ENCODE measurements at places on chromosomes 4 and X. TPM values are rescaled to one million over a fixed set of nuclear protein-coding genes. Genes with fewer than 3 reads are reported as not detected.

DNA sequence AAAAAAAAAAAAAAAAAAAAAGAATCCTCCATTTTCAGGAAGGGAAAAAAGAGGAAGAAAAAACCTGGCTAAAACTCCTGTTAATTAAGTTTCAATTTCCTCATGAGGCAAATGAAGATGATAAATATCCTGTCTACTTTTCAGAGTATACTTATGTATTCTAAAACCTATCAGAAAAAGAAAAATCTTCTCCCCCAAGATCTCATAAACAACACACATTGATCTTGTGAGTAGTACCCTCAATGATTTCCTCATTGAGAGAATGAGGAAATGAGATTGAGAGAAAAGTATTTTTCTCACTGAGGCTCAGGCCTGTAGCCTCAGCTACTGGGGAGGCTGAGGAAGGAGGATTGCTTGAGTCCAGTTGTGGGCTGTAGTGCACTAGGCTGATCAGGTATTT, 146.7 kb downstream of the TET2 start:
- no peak for DNase-seq
- H3K4me3 ChIP-seq, result no peak overlapping the region
- H3K27me3 ChIP-seq, result no peaks in the 10 kb centered on the region
- no peaks in the 10 kb centered on the region for H3K36me3 ChIP-seq

DNA sequence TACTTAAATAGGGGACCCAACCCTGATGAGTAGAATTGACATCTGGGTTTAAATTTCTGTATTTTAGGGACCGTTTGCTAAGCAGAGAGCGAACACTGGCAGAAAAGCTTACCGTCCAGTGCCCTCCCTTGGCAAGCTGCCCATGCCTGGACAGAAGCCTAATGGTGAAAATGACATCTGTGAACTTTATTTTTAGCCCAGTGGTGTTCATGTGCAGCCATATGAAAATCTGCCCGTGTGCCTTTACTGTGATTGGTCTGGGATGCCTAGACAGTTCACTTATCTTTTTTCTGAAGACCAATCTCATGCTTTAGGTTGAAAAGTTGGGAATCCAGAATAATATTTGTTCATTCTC, 1.1 kb downstream of the STBD1 start:
- peaks cover 6% of the 10 kb centered on the region for H3K4me1 ChIP-seq
- no peaks in the 10 kb centered on the region for H3K27me3 ChIP-seq
- no peak for DNase-seq
- no peak overlapping the region for H3K27ac ChIP-seq

Gene SUPT20HL2
- not detected for total RNA-seq

Gene C4orf36
- total RNA-seq, result not detected

DNA sequence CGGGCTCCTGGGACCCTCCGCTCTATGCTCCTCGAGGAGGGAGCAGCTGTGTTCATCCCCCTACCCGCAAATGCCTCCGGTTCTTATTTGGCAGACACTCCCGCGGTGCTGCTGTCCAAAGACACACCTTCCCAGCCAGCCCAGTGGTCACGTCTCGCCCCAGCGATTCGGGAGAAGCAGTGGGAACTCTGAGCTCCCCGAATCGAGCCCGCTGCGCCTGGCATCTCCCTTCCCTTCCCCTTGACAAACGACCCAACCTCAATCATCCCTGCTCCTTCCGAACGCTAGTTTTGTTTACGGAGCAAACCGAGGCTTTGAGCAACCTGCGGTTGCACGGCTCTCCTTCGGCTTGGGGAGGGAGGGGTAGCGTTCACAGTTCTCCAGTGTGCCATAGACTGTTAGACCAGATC, 317 bp upstream of the FRMPD4 start:
- no peak for DNase-seq
- H3K4me1 ChIP-seq, result no peaks in the 10 kb centered on the region
- no peak overlapping the region for H3K27ac ChIP-seq
- H3K4me3 ChIP-seq, result peak overlapping the region; percentile 40
- peaks cover 32% of the 10 kb centered on the region for H3K27me3 ChIP-seq

Gene NXF3
- not detected for total RNA-seq

Gene NOCT
- 20.1 TPM for total RNA-seq

DNA sequence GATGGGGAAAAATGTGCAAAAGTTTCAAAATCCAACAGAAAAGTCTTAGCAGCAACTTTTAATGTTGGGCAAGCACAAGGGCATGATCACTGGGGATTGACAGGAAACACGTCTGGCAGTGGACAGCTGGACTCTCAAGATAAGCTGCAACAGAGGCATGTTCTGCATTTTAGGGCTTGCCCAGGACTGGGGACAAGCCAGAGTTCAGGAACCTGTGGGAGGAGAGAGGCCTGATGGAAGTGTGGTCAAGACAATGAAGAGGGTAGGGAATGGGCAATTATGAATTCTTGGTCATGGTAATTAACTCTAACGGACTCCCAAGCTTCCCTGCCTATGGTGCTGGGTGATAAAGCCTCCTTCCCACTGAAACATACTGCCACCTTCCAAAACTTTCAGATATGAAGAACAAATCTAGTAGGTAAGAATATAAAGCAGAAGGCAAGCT, 48.4 kb downstream of the ANXA3 start:
- H3K36me3 ChIP-seq, result peaks cover 6% of the 10 kb centered on the region
- no peak overlapping the region for H3K4me3 ChIP-seq
- H3K4me1 ChIP-seq, result peaks cover 4% of the 10 kb centered on the region
- H3K27me3 ChIP-seq, result no peaks in the 10 kb centered on the region
- peak; percentile 83 for DNase-seq

DNA sequence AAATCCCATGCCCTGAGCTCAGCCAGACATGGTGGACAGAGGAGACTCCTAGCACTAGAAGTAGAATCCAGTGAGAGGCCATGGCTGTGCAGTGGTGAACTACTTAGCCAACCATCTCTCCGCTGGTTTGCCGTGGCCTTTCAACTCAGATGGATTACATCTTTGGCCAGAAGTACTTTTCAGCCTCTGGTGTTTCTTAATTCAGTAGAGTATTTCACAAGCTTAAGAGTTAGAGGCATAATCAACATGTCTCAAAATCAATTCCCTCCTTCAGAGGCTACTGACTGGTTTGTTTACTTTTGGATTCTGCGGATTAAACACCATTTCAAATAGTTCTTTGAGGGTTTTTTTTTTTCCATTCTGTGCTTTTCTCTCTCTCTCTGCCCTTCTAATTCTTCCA, 91.1 kb upstream of the PGRMC2 start:
- H3K36me3 ChIP-seq, result no peaks in the 10 kb centered on the region
- no peaks in the 10 kb centered on the region for H3K27me3 ChIP-seq
- no peak for DNase-seq
- H3K27ac ChIP-seq, result no peak overlapping the region
- H3K4me3 ChIP-seq, result no peak overlapping the region

DNA sequence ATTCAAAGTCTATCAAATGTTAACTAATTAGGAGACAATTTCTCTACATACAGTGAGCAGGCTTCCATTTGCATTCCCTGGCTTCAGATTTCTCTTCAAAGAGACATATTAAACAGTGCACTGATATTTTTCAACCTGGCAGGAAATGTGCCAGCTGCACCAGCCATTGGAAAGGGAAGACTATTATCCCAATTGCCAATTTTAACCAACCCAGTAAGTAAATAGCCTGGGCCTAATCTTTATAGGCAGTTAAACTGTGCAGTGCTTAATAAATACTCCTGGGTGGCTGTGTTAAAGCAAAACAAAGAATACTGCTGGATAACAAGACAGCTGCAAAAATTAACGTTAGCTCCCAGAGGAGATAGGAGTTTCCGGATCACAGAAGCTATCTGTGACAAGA, 111.9 kb upstream of the GALNT7 start:
- H3K4me3 ChIP-seq, result no peak overlapping the region
- no peak for DNase-seq
- no peaks in the 10 kb centered on the region for H3K36me3 ChIP-seq
- peaks cover 30% of the 10 kb centered on the region for H3K4me1 ChIP-seq
- H3K27ac ChIP-seq, result peak overlapping the region; percentile 74

DNA sequence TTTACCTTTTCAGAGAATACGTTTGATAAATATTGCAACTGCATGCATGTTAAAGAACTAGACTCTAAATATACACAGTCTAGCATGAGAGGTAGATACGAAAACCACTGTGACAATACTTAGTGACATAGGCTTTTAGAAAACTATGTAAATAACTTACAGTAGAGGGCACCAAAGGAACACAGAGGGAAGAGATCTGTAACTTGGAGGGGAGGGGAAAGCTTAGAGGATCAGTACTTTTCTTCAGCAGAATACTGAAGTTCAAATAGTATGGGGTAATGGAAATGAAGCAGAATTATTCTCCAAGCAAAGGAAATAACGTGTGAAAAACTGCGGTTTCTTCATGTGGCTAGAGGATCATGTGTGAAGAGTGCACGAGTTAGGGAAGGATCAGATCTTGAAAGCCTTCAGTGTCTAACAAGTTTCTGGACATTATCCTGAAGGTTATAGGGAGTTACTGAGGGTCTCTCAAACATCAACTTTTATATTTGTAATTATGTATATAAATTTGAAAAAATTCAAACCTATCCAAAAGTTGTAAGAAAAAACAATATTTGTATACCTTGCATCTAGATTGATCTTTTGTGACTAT, 264.3 kb downstream of the NPFFR2 start:
- DNase-seq, result peak; percentile 56
- no peaks in the 10 kb centered on the region for H3K4me1 ChIP-seq
- no peak overlapping the region for H3K27ac ChIP-seq
- H3K36me3 ChIP-seq, result no peaks in the 10 kb centered on the region
- H3K27me3 ChIP-seq, result no peaks in the 10 kb centered on the region

Gene TASL
- not detected for total RNA-seq
